Hematopoietic multipotent progenitor cell treated with erythropoietin and hydrocortisone succinate and interleukin-3 and kit ligand, for 15 days (in vitro differentiated cells): ENCODE measurements at places on chromosomes 1 and 21.

GRCh38 chr1:93638981-93639380 lies 42.7 kb downstream of the BCAR3 start:
- DNase-seq, result no peak

- DNase-seq, result no peak
Measured at GRCh38 chr21:45018131-45019075, 56.0 kb upstream of the ADARB1 start.

DNA sequence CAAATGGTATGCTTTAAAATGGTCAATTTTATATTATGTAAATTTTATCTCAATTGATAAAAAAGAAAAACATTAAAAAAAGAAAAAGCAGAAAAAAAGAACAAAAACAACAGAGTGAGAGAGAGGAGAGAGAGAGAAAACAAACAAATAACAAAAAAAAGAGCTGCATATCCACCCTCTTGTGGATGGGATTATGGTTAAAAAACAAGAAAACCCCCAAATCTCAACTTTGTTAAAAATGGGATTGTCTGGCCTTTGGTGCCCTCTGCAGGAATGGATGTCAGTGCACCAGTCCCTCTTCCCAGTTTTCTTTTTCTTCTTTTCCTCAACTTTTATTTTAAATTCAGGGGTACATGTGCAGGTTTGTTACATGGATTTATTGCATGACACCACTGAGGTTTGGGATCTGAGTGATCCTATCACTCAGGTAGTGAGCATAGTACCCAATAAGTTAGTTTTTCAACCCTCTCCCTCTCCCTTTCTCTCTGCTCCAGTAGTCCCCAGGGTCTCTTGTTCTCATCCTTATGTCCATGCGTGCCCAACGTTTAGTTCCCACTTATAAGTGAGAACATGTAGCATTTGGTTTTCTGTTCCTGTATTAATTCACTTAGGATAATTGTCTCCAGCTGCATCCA lies 28.1 kb downstream of the RNF187 start:
- DNase-seq, result peak; percentile 81

GRCh38 chr1:115134231-115134630 lies 44.9 kb upstream of the TSPAN2 start:
- no peak for DNase-seq
